Left renal cortex interstitium (tissue), 4 donors: ENCODE measurements at places on chromosomes 5 and 9. TPM values are rescaled to one million over a fixed set of nuclear protein-coding genes. Genes with fewer than 3 reads are reported as not detected.

DNA sequence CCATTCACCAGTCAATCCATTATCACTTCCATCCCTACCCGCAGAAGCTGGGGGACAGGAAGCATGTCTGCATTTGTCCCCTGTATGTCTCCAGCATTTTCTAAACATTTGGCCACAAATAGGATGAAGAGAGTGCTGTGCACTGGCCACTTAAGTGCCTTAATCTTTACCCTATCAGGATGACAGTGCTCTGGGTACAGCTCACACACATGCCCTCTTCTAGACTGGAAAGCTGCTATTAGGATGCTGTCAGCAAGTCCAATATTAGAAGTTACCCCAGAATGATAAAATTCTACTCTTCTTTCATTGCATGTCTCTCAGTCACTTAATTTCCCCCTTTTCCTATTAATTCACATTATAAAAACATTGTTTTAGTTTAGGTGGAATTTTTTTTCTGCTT is 168.4 kb downstream of the RASEF start:
- no peak for DNase-seq

Gene GLDC
- polyA plus RNA-seq, result 22.7 TPM

DNA sequence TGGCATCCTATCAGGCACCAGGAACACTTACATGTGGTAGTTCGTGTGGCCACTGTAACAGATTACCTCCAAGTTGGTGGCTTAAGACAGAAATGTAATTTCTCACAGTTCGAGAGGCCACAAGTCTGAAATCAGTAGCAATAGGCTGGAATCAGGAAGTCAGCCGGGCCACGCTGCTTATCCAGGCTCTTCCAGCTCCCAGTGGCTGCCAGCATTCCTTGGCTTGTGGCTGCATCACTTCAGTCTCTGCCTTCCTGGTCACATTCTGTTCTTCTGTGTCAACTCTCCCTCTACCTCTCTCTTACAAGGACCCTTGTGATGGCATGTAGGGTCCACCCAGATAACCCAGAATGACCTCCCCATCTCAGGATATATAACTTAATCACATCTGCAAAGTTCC is 78.7 kb upstream of the MSX2 start:
- DNase-seq, result no peak

- no peak for DNase-seq
These were observed 4.6 kb downstream of the NRG2 start for GRCh38 chr5:140038373-140038957.

DNA sequence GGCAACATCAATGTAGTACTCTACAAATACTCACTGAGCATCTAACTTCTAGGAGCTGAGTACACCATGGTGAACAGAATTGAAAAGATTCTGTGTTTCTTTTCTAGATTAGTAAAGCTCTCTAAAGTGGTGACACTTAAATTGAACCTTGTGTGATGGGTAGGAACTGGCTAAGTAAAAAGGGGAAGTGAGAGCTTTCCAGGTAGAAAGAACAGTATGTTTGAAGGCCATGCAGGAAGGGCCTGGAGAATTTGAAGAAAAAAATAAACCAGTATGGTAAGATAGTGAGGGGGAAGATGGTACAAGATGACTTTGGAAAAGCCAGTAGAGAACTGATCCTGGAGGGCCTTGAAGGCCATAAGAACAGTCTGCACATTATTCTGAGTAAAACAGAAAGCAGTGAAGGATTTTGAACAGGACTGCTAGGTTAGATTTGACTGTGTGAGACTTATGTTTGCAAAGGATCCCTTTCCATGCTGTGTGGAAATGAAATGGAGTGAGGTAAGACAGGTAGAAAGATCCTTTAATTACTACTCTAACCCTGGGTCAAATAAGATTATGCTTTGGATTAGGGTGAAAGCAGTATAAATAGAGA is 46.7 kb upstream of the UBQLN1 start:
- DNase-seq, result no peak

DNA sequence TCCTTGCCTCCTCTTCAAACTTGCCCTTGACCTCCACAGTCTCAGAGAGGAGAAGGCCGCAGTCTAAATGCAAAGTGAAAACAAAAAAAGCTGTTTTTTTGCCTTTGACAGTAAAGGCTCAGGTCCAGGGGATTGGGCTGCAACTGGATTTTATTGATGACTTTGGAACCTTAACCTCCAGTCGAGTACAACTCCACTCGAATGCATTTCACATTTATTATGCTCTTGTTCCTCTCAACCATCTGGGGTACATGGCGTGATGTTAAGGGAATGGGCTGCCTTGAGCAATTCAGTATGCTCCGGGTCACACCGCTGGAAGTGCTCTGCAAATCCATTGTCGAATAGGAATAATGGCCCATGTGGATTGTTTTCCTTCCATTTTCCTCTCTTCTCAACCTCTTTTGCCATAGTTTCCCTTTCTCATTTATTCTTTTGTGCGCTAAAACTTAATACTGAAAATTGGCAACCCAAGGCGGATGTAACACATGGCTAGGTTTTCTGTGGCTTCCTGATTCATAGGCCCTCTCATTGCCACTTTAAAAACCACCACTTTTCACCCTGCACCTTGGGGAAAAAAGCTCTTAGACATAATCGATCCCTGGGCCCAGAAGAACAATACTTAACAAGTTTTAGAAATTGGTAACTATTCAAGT is 34.3 kb downstream of the ITK start:
- DNase-seq, result no peak

Gene ADAMTS19
- 6.6 TPM for polyA plus RNA-seq

Gene TXNDC8
- not detected for polyA plus RNA-seq

Gene PCDHB5
- 8.9 TPM for polyA plus RNA-seq

DNA sequence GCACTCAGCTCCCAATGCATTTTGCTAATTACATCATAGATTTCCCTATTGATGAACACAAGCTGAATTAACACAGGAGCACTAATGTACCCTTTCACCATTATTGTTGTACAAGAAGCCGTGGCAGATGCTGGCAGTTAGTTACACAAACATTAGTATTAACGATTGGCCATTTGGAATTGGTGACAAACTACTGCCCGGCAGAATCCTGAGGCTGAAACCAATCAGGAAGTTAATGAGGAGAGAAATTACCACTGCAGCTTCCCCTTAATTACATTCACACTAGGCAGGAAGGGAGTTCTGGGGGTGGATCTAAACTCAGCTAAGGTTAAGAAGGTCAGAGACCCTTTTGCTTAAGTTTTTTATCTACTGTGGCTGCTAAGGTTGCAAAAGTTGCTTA is 9.6 kb upstream of the DMRT3 start:
- no peak for DNase-seq

DNA sequence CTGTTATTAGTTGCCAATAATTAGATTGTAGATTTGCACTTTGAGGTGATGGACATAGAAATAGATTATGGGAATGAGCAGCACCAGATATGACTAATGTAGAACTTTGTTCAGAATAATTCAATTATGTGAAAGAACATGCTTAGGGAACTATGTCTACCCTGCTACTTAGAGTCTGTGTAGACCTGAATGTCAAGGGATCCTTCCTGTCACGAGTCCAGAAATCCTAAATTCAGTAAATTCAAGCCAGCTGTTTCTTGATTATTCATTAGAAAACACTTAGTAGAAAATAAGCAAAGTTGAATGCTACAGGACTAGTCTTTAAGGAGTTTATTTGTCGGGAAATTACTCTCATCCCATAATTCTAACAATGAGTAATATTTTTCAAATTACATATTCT is 887.3 kb upstream of the SEMA6A start:
- no peak for DNase-seq

DNA sequence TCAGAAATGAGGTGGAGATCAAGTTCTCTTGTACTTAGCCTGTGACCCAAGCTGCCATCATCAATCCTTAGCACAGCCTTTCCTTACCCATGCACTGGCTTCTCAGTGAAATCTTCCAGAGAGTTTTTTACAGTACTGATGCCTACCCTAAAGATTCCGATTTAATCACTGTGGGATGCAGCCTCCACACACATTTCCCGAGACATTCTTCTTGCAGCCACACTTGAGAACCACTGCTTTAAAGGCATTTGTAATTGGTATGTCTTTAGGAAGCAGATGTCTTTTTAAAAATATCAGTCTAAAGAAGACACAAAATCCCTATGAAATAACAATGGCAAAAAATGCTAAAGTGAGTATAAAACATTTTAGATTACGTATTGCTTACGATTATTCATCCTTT is 17.3 kb upstream of the GLIS3 start:
- DNase-seq, result no peak

Gene LRRTM2
- polyA plus RNA-seq, result 2.4 TPM

GRCh38 chr5:153661897-153662296 is 171.4 kb downstream of the GRIA1 start:
- no peak for DNase-seq

Gene HSPB3
- not detected for polyA plus RNA-seq

DNA sequence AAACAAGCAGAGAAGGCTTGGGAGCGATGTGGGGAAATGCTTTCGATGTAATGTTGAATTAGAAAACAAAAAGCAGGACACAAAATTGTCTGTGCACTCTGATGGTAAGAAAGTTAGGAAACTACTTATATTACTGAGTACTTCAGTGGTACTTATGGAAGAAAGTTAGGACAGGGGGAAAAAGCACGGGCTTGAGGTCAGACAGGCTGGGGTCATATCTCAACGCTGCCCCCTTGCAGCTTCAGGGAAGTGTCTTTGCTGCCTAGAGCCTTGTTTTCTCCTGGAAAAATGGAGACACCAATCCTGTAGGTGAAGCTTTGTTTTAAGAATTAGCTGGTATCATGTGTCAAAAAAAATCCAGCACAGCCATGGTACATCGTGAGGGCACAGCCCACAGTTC is 23.0 kb downstream of the NEURL1B start:
- DNase-seq, result no peak

Gene BHMT2
- 58.1 TPM for polyA plus RNA-seq

Gene SLC27A6
- 1.0 TPM for polyA plus RNA-seq

Gene ENTREP1
- 2.4 TPM for polyA plus RNA-seq

DNA sequence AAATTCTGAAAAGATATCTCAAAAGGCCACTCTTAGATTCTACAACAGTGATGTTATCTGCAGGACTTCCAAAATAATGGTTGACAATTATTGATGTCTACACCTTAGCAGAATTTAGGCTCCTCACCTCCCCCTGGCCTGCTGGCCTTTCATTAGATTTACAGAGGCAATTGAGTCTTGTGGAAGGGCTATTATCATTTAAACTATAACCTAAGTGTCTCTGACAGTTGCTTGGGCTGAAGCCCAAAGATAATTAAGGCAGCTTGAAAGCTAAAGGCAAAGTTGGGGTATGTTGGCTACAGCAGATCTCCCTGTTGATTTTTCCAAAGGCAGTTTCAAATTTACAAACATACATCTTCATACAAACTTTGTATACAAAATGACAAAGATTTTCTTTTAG is 912.3 kb downstream of the TAF11L14 start:
- DNase-seq, result no peak

GRCh38 chr5:122149321-122150090 is 20.2 kb downstream of the ZNF474 start:
- no peak for DNase-seq

DNA sequence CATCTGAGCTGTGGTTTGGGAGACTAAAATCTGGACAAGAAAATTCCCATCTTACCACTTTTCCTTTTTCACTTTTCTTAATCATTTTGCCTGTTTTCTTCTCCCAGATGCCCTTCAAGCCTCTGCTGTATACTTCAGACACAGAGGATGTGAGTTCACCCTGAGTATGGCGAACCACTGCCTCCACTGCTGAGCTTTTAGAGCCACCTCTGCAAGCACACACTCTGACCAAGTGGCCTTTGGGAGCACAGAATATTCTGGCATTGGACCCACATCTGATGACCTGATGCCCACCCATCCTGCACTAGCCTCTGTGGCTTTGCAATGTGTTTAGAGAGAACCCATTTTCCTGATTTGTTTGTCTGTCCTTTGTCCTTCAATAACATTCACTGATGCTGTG is 32.5 kb downstream of the TERT start:
- DNase-seq, result no peak

GRCh38 chr5:138454121-138454520 is 11.2 kb upstream of the EGR1 start:
- no peak for DNase-seq

DNA sequence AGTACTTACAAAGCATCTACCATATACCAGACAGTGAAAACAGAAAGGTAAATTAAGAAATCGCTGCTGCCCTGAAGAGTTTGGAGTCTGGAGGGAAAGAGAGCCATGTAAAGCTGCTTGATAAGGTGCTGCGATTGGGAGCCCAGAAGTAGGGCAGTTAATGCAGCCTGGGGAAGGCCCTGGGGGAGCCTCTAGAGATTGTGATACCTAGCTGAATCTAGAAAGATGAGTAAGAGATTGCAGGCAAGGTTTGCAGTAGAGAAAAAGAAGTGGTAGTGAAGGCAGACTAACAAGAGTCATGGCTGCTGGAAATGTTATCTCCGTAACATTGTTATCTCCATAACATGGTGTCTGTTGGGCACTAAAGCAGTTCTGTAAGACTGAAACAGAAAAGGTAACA is 24.0 kb upstream of the GLIPR2 start:
- DNase-seq, result no peak

DNA sequence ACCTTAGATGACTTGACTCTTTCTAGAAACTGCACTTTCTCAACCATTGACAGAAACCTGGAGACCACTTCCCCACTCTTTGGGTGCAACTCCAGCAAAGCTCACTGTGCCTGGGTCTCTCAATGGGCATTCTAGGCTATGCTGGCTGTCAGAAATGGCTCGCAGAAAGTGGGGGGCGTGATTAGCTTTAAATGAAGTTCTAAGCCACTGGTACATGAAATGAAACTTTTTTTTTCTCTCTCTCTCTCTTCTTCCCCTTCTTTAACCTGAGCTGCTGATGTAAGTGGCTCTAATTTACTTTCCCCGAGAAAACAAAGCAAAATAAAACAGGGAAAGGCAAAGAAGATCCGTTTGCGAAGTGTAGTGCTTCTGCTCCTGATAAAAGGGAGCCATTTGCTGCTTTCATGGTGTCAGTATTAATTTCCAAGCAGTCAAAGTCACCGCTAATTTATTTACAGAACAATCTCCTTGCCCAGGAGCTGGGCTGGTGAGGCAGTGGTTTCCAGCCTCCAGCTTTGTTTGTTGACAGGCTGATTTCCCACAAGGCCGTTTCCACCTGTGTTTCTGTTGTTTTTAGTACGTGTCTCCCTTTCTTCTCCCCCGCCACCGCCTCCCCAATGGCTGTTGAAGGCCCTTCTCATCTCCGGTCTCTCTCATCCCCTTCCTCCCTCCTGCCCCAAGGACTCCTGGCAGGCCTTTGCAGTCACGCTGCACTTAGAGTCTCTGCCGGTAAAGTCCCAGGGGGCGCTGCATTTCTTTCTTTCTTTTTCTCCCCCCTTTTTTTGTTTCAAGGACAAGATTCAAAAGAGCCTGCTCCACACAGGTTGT is 422.9 kb downstream of the EBF1 start:
- no peak for DNase-seq

DNA sequence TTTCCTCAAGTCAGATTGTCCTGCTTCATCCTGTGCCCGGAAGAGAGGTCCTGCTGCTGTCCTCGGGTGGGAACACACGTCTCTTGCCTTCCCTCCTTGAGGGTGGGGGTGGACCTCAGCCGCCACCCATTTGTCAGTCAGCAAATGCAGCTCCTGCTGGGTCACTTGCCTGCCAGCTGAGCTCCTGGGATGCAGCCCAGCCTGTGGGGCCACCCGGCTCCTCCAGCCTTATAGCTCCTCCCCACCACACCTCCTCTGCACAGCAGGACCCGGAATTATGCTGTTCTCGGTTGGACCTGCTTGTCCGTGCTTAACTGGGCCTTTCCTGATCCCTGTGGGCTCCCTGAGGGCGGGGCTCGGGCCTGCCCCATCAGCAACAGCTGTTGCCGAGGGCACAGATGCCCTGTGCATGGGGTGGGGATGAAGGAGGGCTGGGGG is 52.7 kb downstream of the RXRA start:
- no peak for DNase-seq
